ENCODE measurements at places on chromosomes 1 and 21. TPM values are rescaled to one million over a fixed set of nuclear protein-coding genes. Genes with fewer than 3 reads are reported as not detected.

Gene GBP4
- total RNA-seq: 1.2 TPM

Gene DNASE2B
- not detected for total RNA-seq

Gene ENSA
- total RNA-seq: 77.2 TPM

Gene NBPF4
- not detected for total RNA-seq

Gene PADI4
- 0.98 TPM for total RNA-seq

Gene LEMD1
- total RNA-seq: 5.4 TPM

Gene LCA5L
- total RNA-seq: 0.49 TPM

Gene TNFRSF18
- not detected for total RNA-seq

Gene RGS13
- total RNA-seq: not detected

Gene TM2D1
- 54.6 TPM for total RNA-seq

Gene COL8A2
- total RNA-seq: 0.98 TPM

Gene MAP3K7CL
- 0.98 TPM for total RNA-seq

Gene F3
- total RNA-seq: 31.2 TPM

Gene DHRS3
- total RNA-seq: 6.9 TPM

Gene ELF3
- 0.74 TPM for total RNA-seq
